Suprapubic skin (tissue), 4 donors: ENCODE measurements at places on chromosomes 4 and X. TPM values are rescaled to one million over a fixed set of nuclear protein-coding genes. Genes with fewer than 3 reads are reported as not detected.

MEPE gene
- total RNA-seq = not detected

SULT1E1 gene
- 68.6 TPM for total RNA-seq

CXXC4 gene
- 1.3 TPM for total RNA-seq

CNOT6L gene
- total RNA-seq = 39.3 TPM

- no peaks in the 10 kb centered on the region for H3K4me1 ChIP-seq
- DNase-seq = no peak
- H3K36me3 ChIP-seq = no peaks in the 10 kb centered on the region
- H3K4me3 ChIP-seq = no peak overlapping the region
Measured at GRCh38 chrX:38985375-38985774, 184.1 kb downstream of the MID1IP1 start.

DNA sequence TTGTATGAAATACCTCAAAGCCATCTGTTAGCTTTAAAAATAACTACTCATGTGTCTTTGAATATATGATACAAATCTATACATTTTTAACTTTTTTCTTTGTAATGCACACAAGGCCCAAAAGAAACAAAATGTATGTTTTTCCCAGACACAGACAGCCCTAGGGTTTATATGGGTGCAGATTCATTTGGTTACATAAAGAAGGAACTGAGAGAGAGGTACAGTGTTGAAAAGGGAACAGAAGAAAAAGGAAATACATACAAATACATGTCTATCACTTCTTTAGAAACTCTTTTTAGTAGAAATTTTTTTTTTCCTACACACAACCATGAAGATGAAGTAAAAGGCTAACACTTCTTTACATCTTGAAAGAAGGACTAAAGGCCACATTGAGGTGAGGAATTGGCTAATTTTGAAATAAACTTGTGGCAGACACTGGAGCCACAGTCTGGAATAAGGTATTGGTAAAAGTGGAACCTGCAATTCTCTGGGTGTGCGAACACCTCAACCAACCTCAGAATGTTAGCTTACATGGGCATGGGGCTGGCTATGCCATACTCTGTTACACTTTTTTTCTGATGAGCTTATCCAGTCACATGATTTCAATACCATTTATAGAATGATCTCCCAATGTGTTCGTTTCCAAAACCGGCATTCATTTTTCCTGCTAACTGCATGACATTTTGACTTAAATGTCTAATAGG lies 67.9 kb downstream of the FAM47C start:
- H3K4me1 ChIP-seq = no peaks in the 10 kb centered on the region
- H3K4me3 ChIP-seq = no peak overlapping the region
- no peak overlapping the region for H3K27ac ChIP-seq
- H3K36me3 ChIP-seq = no peaks in the 10 kb centered on the region
- no peak for DNase-seq

GRCh38 chr4:76216524-76216923 lies 2.9 kb upstream of the SCARB2 start:
- H3K36me3 ChIP-seq = no peaks in the 10 kb centered on the region
- H3K27ac ChIP-seq = no peak overlapping the region
- H3K4me1 ChIP-seq = peaks cover 58% of the 10 kb centered on the region
- H3K27me3 ChIP-seq = no peaks in the 10 kb centered on the region
- no peak overlapping the region for H3K4me3 ChIP-seq

DNA sequence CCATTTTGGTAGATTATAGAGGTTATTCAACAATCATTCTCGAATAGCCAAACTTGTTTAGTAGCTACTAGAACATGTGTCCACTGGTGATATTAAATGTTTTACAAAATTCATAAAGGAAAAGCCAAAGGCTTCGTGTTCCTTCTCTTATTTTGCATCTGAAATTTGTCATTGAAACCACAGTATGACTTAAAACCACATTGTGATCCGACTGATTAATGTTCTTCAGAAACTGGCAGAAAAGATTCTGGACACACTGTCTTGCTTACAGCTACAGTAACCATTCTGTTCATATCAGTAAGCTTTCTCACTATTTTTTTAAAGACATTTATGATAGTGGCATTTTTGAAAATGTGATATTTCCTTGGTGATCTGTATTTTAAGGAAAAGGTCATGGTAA lies 2.6 kb upstream of the SMARCA1 start:
- no peaks in the 10 kb centered on the region for H3K36me3 ChIP-seq
- H3K4me1 ChIP-seq = peaks cover 8% of the 10 kb centered on the region
- H3K4me3 ChIP-seq = no peak overlapping the region
- DNase-seq = no peak
